Astrocyte of the hippocampus (primary cell): ENCODE measurements at places on chromosomes 3 and 15.

- peak; percentile 65 for DNase-seq
Observed at GRCh38 chr15:64635499-64636495, 139.6 kb downstream of the RBPMS2 start.

GRCh38 chr3:196778755-196779154 is 39.1 kb downstream of the PAK2 start:
- peak; percentile 92 for DNase-seq

DNA sequence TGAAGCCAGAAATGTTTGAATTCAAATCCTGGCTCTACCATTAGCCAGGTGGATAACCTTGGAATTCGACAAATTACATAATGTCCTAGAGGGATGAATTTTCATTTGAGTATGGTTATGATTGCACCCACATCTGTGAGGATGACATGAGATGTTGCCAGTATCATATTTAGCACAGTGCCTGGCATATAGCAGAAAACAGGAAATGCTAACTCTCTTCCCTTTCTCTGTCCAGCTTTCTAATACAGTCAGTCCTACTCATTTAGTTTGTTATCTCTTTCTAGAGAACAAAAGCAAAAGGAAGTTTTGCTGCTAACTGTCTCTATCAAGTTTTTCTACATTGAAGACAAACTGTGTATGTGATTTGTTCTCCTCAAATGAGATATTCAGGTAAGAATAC is 231.7 kb downstream of the CPNE4 start:
- DNase-seq: no peak

- DNase-seq: no peak
Observed at GRCh38 chr3:150899141-150899540, 6.1 kb downstream of the MINDY4B start.

DNA sequence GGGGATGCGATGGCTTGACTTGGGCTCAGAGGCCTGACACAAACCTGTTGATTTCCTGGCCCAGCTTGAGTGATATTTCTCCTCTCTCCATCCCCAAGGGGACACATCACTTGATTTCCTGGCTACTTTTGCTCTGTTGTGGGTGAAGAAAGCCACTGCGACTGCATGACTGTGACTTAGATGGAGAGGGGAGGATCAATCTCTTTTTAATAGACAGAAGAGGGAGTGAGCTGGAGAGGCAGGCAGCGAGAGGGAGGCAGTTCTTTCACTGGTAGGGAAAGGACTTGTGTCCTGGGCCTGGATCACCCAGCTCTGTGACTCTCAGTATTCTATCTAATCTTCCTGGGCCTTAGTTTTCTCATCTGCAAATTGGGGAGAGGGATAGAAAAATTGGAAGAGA is 189.8 kb upstream of the RGMA start:
- no peak for DNase-seq

- DNase-seq: no peak
Observed at GRCh38 chr3:120892921-120893320, 15.1 kb upstream of the STXBP5L start.

- peak; percentile 12 for DNase-seq
Observed at GRCh38 chr15:33551860-33552259, 241.1 kb downstream of the RYR3 start.

DNA sequence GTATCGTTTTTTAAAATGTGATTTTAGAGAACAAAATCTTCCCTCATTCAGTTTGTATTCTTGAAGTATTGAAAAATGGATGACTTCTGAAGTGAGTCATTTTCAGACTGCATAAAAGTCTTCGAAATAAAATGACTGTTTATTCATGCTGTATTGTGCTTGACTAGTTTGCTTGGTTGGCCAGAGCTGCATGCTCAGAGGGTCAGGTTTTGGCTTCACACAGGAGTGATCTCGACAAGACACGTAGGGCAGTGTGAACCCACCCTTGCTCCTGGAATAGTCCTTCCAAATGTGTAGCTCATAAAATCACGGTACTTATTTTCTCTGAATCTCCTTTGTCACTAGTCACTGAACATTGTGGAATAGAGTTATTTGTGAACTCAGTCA is 73.3 kb downstream of the FNDC3B start:
- DNase-seq: no peak

- DNase-seq: peak; percentile 19
Observed at GRCh38 chr3:43309372-43310305, 23.3 kb downstream of the SNRK start.

- DNase-seq: peak; percentile 7
Observed at GRCh38 chr15:53808058-53808706, 48.7 kb upstream of the WDR72 start.

GRCh38 chr3:114420072-114420471 is 126.2 kb downstream of the TIGIT start:
- DNase-seq: no peak

DNA sequence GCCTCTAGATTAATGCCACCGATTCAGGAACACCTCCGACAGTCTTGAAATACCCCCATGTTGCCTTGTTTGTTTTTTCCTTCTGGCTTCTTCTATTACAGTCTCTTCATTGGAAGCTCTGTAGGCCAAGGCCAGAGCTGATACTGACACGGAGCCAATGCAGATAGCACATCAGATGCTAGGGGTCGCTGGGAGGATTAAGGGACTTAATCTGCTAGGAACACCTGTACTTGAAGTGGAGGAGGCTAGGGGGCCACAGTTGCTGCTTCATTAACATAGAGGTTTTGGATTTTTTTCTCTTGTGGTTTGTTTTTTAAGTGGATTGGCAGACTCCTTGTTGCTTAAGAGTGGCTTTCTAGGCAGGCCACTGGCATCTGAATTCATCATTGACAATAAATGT is 49.6 kb downstream of the PARP14 start:
- peak; percentile 13 for DNase-seq

DNA sequence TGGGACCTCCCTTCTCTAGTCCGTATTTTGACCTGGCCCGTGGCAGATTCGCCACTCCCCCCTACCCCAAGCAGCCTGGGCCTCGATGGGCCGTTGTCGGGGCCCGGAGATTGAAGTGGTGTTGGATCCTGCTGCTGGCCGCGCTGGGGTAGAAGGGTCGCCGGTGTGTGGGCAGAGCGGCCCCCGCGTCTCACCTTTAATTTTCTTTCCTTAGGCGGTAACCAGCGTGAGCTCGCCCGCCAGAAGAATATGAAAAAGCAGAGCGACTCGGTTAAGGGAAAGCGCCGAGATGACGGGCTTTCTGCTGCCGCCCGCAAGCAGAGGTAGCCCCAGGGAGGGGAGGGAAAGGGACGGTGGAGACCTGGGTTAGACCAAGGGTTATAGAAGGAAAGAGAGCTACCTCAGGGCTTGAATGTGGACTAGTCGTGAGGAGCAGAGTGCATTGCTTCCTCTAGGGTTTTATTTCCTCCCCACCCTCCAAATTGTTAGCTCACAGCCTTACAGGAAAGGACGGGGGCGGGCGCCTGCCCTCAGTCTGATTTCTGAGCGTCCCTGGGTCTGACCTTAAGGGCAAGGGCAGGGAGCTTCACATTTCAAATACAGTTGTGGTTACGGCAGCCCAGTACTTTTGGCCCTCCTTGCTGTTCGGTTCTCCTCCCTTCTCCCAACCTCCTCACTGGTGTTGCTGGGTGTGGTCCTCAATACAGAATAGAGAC is 799 bp downstream of the SERF2 start:
- peak; percentile 49 for DNase-seq

GRCh38 chr15:60004846-60005351 is 788 bp downstream of the FOXB1 start:
- no peak for DNase-seq

GRCh38 chr15:72968531-72968922 is 83.7 kb upstream of the NEO1 start:
- no peak for DNase-seq

DNA sequence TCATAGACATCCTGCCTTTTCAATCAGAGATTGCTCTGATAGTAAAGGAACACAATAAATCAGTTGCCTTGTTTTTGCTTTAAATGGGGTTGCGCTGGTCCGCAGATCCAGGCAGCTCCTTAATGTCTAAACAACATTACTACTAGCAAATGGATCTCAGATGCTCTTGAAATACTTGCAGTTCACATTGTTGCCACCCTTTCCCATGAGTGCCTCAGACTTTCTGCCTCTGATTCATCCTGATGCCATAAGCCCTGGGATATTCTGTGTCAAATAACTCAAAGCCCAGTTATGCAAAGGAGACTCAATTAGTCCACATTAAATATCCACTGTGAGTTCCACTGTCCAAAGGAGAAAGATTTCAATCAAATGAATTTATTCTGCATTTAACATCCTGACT is 196.7 kb downstream of the PLCH1 start:
- DNase-seq: peak; percentile 63

DNA sequence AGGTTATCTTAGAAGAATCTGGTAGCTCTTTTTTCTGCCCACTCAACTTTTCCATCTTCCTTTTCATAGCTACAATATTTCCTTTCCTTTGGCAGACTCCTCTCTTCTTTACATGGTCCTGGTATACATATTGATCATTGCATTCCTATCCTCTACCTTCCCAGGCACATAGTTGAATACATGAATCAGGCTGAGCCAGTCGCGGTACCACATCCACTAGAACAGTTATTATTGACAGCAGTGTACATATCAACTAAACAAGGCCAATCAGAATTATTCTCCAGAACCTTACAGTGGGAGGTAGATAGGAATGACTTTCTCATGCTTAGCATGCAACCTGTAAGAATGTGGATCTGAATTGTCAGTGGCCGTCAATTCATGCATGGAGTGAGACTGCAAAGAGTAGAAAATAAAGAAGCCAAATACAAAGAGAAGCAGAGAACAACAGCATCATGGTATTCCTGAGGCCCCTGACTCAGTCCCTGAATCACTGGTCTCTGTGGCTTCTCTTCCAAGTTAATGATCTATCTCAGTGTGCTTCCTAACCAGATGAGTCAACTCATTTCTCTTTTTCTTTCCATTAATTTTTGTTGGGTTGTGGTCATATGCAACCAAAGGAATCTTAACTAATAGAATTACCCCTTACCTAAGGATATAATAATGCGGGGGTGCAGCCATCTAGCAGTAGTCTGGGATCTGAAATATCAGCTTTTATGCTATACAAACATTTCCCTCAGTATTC is 60.9 kb upstream of the DCBLD2 start:
- DNase-seq: peak; percentile 91

DNA sequence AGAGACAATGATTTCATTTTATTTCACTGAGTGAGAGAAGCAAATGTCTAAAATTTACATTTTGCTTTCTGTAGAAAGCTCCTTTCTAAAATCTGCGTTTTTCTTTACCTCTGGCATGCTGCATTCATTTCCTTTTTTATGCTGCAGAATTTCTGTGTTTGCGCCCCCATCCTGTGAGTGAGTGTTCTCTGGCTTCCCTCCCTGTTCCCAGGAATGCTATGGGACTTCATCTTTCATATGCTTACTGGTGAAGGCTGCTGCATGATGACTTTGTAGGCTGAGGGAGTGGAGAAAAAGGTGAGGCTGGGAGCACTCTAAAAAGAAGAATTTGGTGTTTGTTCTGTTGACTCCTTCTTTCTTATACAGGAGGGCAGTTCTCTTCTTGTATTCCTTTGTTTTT is 7.7 kb upstream of the TMC3 start:
- DNase-seq: no peak

- no peak for DNase-seq
Observed at GRCh38 chr15:26392956-26393355, 379.9 kb downstream of the GABRB3 start.

DNA sequence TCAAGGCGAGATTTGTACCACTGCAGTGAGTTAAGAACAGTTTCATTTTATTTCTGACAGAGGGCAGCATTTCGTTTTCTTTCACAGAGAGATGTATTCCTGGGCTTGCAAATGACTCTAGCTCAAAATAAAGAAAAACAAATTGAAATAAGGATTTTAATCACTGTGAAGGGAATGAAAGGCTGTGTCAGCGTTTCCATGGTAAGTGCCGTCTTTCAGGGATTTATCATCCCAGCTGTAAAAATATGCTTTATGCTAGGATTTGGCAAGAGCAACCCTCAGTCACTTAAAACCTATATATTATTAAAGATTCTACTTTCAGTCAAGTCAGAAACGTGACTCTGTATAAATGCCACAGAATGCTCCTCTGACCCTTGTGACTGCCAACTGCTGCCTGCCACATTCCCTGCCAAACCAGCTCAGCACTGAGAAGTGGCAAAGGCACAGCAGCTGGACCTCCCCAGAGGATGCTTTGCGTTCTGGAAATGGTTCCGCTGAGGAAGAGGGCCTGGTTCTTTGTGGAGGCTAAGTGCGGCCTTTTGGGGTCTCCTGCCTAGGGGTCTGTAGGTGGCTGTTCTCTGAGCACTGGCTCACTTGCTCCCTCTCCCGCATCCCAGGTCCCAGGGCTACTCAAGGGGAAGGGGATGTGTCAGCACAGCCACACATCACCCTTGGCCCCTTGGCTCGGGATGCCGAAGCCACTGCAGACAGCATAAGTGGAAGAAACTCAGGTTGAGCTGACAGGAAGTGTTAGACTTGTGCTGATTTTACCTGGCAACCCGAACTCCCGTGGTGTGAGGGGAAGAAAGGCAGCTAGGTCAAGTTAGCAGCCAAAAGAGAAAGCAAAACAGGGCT is 56.6 kb upstream of the POMGNT2 start:
- peak; percentile 40 for DNase-seq

DNA sequence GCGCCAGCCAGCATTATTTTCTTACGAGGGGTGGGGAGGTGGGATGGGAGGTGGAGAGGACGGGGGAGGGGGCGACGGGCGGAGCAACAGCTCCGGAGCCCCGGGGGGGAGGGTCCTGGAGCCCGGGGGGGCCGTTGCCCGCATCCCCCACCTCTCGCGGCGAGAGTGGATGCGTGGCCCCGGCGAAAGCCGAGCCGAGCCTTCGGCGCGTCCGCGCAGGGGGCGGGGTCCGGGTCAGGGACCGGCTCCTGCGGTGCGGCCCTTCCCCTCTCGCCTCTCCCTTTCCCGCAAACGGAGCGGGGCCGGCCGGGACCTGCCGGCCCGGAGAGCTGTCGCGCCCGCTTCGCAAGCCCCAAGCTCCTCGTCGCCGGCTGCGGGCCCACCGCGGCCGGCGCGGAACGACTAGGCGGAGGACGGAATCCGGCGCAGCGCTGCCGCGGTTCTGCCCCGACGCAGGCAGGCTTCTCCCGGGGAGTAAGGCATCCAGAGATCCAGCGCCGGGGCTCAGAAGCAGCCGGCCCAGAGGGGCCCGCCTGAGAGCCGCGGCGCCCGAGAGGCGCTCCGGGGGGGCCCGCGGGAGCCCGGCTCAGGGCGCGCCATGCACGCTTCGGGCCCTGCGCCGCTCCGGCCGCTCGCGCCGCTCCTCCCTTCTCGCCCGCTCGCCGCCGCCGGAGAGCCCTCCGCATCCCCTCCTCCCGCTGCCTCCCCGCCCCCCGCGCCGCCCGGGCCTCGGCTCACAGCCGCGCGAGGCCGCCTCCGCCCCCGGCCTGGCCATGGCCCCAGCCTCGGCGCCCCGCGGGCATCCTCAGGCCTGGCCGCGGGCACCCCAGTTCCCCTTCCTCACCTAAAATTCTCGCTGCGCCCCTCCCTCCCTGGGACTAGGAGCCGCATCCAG is 459 bp upstream of the ADCY5 start:
- DNase-seq: peak; percentile 67

DNA sequence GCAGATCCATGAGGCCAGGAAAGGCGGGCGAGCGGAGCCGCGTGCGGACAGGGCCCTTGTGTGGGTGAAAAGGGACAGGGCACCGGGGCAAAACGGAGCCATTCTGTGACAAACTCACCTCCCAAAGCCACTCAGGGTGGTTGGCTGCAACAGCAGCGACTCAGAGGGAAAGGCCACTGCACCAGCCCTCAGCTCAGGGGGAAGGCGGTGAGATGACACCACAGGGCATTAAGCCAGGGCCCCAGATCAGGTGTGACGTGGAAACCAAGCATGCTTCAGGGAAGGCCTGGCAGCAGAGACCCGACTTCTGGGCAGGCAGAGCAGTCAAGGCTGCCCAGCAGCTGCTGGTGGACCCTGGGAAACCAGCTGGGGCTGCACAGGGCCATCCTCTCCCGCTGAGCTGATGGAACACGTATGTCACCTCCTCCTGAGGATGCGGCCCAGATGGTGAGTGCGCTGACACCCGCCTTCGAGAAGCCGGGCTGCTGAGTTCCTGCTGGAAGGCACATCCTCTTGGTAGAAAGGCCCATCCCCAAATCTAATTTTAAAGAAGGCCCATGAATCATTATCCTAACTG is 82.3 kb downstream of the CHSY1 start:
- DNase-seq: no peak
